Stimulated activated CD4-positive, alpha-beta T cell treated with anti-CD3 and anti-CD28 coated beads, Interleukin-4, amount 100 ng/mL, for 48 hours (primary cell): ENCODE measurements at places on chromosomes 5 and 9.

DNA sequence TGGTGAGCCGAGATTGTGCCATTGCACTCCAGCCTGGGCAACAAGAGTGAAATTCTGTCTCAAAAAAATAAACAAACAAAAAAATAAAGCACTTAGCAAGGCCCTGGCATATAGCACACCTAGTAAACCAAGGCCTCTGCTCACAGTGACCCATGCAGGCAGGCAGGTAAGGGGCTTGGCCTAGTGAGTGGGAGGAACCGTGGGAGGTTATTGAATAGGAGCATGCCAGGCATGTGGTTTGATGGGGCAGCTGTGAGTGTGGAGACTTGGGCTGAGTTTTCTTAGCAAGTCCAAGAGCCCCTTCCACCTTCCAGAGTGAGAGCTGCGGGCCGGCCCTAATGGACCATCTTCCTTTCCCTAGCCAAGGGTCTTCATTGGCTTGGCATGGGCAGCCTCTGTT, 4.5 kb upstream of the NDST1 start:
- no peak for DNase-seq

GRCh38 chr5:172853355-172853975, 19.4 kb downstream of the ERGIC1 start:
- DNase-seq, result no peak

DNA sequence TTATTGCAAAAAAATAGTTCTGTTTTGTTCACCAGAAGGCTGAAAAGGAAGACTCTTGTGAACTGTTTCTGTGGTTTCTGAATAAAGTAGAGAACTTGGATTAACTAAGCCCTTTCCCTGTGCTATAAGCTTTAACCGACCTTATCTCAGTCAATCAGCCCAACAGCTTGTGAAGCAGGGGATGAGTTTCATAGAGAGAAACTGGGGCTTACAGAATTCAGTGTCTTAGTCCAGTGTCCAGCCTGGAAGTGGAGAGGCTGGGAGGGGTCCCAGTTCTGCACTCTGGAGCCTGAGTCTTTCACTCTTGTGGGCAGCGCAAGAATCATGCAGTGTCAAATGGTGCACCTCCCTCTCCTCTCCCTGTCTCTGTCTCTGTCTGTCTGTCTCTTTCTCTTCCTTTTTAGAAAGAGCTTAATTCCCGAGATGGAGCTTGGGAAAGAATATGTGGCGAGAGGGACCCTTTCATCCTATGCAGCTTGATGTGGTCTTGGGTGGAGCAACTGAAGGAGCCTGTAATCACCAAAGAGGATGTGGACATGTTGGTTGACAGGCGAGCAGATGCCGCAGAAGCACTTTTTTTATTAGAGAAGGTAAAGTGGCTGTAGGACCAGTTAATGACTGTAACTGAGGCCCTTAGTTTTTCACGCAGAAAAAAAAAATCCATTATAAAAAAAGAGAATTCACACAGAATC, 17.0 kb downstream of the PTPDC1 start:
- no peak for DNase-seq

GRCh38 chr5:154762261-154762660, 7.1 kb downstream of the LARP1 start:
- DNase-seq, result no peak

- no peak for DNase-seq
Observed at GRCh38 chr5:139660105-139660922, 12.2 kb downstream of the CXXC5 start.
